ENCODE measurements at places on chromosomes 7 and 10. TPM values are rescaled to one million over a fixed set of nuclear protein-coding genes. Genes with fewer than 3 reads are reported as not detected.

Gene KEL
- total RNA-seq = not detected

Gene CTNNA3
- under 0.01 TPM for total RNA-seq

Gene RBP3
- total RNA-seq = not detected

Gene ITIH2
- 2.4 TPM for total RNA-seq

DNA sequence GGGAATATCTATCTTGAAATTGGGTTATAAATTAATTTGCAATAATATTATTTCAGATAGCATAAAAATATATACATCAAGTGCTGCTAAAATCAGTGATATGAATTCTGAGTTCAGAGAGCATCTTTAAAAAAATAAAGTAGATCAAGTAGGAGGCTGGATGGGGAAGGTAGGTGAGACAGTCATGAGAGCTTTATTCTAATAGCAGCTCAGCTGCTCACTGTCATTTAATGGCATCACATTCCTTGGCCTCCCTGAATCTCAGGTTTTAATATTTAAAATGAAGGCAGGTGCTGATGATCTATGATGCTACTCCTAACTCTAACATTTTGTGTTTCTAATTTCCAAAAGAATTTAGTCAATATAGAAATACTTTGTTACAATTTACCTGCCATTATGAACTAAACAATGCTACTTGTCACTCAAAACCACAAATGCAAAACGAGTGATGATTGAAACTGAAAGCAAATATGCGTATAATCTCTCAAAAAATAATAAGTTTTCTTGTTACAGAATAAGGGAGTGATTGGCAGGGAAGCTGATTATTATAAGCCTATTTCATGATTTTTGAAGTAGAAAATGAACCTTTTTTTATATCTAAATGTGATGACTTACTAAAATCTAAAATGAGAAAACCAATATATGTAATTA lies 147.6 kb upstream of the CSTF2T start:
- H3K4me1 ChIP-seq = no peaks in the 10 kb centered on the region
- H3K36me3 ChIP-seq = no peaks in the 10 kb centered on the region
- H3K4me3 ChIP-seq = no peak overlapping the region

- H3K36me3 ChIP-seq = peaks cover 63% of the 10 kb centered on the region
- H3K27ac ChIP-seq = no peak overlapping the region
- no peak overlapping the region for H3K4me3 ChIP-seq
- no peak for DNase-seq
- no peaks in the 10 kb centered on the region for H3K27me3 ChIP-seq
- no peaks in the 10 kb centered on the region for H3K4me1 ChIP-seq
Observed at GRCh38 chr10:132709471-132709951, 76.4 kb downstream of the NKX6-2 start.

GRCh38 chr10:6580279-6581029 lies 378 bp upstream of the PRKCQ start:
- H3K4me1 ChIP-seq = no peaks in the 10 kb centered on the region
- no peak for DNase-seq
- peak overlapping the region; percentile 78 for H3K4me3 ChIP-seq
- no peak overlapping the region for H3K27ac ChIP-seq

DNA sequence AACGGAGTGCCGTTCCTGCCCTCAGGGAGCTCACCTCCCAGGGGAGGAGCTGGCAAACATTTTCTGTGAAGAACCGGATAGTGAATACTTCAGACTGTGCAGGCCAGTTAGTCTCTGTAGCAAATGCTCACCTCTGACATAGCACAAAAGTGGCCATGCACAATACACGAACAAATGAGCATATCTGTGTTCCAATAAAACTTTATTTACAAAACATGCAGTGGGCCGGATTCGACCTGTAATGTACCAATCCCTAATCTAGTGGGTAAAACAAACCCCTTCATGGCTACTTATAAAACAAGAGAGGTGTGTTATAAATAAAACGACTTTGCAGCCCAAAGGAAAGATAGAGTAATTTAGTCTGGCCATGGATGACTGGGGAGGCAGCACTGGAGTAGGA lies 48.7 kb downstream of the KCNMA1 start:
- DNase-seq = no peak
- peaks cover 19% of the 10 kb centered on the region for H3K4me1 ChIP-seq
- no peak overlapping the region for H3K4me3 ChIP-seq
- H3K36me3 ChIP-seq = no peaks in the 10 kb centered on the region

DNA sequence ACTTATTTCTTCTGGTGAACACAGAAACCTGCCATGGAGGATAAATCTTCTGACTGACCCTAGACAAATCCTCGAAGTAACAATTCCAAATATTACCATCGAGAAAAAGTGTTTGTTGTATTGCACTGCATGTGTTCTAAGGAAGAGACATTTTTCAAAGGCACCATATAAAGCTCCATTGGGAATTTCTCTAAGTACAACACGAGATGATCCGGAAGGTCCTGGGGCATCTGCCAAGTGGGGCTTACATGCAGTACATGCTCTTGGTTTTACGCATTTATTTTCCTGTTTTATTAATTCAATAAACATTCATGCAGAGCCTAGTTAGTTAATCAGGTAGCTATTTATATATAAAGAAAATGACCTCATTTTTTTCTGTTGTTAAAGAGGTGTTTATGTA lies 692.0 kb upstream of the IGFBP3 start:
- no peaks in the 10 kb centered on the region for H3K36me3 ChIP-seq
- no peak for DNase-seq
- no peak overlapping the region for H3K27ac ChIP-seq
- H3K4me1 ChIP-seq = no peaks in the 10 kb centered on the region

- no peak overlapping the region for H3K27ac ChIP-seq
- no peak for DNase-seq
- no peak overlapping the region for H3K4me3 ChIP-seq
- H3K4me1 ChIP-seq = no peaks in the 10 kb centered on the region
- H3K27me3 ChIP-seq = no peaks in the 10 kb centered on the region
Observed at GRCh38 chr10:58555170-58555929, 42.7 kb downstream of the BICC1 start.

DNA sequence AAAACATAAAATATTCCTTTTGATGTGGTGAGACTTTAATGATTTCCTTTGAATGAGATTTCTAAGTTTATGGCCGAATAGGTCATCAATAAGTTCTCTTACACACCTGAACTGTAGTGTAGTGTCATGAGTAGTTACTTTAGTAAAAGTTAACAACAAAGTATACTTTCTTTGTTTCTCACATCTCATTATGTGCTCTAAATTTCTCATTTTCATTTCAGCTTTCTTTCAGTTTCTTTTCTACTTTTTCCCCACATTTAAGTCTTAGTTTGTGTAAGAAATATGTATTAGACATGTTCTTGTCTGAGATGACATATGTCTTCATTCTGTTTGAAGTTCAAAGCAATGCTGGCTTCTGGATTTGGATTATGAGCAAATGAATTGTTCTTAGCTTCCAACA lies 348.1 kb downstream of the ANKRD7 start:
- H3K27ac ChIP-seq = no peak overlapping the region
- no peak for DNase-seq
- no peaks in the 10 kb centered on the region for H3K36me3 ChIP-seq

DNA sequence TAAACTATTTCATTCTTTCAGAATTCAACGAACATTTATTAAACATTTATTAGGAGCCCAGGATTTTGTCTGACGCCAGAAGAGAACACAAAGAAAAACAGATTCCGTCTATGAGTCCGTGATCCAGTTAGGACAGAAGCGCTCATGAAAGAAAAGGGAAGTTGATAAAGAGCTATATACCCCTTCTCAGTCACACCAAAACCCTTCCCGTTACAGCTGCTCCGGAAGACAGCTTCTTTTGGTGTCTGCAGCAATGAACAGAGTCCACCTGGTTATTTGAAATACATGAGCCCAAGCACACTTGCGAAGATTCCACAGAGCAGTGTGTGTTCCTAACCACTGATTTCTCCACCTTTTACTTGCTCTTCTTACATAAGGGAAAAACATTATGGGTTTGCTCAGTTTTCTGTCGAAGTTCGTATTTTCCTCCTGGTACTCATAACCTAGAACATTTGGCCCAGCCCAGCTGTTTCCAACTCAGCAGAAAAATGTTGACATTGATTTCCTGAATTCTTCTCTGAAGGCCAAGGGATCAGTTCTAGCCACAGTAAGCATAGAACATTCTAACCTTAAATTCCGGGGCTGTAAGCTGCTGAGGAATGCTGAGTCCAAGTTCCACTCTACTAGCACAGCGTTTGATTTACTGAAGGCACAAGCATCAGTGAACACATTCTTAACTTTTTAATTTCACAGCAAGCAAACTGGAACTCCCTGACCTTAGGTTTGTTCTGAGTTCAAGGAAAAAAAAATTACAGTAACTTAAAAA lies 206.5 kb downstream of the SORCS1 start:
- H3K27ac ChIP-seq = peak overlapping the region; percentile 0
- no peaks in the 10 kb centered on the region for H3K27me3 ChIP-seq
- DNase-seq = no peak
- no peaks in the 10 kb centered on the region for H3K36me3 ChIP-seq
- H3K4me1 ChIP-seq = no peaks in the 10 kb centered on the region

DNA sequence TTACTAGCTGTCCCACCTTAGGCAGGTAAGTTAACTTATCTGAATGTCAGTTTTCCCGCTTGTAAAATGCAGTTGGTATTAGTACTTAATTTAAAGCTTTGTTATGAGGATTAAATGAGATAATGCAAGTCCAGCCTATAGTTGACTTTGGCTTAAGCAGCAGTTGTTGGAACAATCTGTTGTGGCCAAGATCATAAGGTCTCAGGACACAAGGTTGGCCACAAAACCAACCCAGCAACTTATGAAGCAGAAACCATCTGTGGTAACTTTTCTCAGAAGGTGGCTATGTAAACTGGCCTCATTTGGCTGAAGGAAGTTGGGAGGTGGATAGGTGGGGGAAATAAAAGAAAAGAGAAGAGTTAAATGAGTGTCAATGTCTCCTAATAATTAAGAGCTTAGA lies 29.4 kb downstream of the ENTPD1 start:
- no peak for DNase-seq
- no peaks in the 10 kb centered on the region for H3K36me3 ChIP-seq
- no peaks in the 10 kb centered on the region for H3K27me3 ChIP-seq
- H3K4me1 ChIP-seq = peaks cover 3% of the 10 kb centered on the region
- H3K4me3 ChIP-seq = no peak overlapping the region

DNA sequence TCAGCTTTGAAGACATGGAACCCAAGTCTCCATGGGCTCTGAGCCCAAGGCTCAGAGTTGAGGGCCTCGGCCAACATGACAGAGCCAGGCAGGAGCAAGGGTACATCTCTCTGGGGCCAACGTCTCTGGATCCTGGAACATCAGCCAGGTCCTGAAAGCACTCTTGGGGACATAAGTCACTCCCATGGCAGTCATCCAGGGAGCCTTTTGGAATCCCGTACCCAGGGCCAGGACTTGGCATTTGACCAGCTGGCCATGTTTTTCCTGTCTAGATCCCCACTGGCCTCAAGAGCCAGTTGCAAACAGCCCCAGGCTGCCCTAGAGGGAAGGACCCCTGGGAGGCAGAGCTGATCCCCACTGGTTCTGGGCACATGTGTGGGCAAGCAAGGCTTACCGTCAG lies 4.3 kb upstream of the CXCL12 start:
- no peak overlapping the region for H3K27ac ChIP-seq
- H3K27me3 ChIP-seq = no peaks in the 10 kb centered on the region
- no peak overlapping the region for H3K4me3 ChIP-seq
- DNase-seq = peak; percentile 69

- no peaks in the 10 kb centered on the region for H3K27me3 ChIP-seq
- no peaks in the 10 kb centered on the region for H3K4me1 ChIP-seq
- H3K36me3 ChIP-seq = no peaks in the 10 kb centered on the region
- H3K27ac ChIP-seq = no peak overlapping the region
- H3K4me3 ChIP-seq = no peak overlapping the region
Observed at GRCh38 chr7:16318989-16319915, 102.1 kb downstream of the CRPPA start.

DNA sequence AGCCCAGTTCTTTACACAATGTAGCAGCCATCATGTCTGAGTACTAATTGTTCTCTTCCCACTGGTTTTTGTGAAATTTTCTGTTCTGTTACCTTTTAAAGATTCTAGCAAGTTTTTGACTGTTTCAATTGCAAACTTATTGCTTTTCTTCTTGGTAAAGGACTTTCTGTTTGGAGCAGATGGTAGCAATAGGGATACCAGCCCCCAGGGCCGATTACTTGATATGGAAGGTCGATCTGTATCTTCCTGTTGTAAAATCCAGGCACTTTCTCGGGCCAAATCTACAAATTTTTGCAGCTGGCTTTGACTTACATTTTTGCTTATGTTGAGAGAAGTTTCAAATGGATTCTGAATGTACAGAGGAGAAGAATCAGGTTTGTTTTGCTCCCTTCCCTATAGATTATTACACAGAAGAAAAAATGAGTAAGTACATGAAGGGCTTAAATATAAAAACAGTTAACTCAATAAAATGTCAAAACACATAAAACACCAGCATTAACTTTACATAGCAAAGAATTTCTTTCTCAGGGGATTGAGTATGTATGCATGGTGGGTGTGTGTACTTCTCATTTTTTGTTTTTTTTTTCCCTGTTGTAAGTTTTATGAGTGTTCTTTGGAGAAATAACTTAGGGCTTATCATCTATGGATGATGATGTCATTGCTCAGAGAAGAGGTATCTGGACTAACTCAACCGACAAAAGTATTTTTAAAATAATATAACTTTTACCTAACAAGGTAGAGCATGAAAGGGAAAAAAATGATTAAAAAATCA lies 35.3 kb downstream of the MTPAP start:
- peaks cover 27% of the 10 kb centered on the region for H3K36me3 ChIP-seq
- H3K4me1 ChIP-seq = no peaks in the 10 kb centered on the region
- H3K4me3 ChIP-seq = no peak overlapping the region

GRCh38 chr7:40400525-40400924 lies 265.7 kb downstream of the SUGCT start:
- H3K36me3 ChIP-seq = no peaks in the 10 kb centered on the region
- H3K27ac ChIP-seq = peak overlapping the region; percentile 42
- no peaks in the 10 kb centered on the region for H3K27me3 ChIP-seq
- H3K4me1 ChIP-seq = peaks cover 4% of the 10 kb centered on the region
- H3K4me3 ChIP-seq = no peak overlapping the region

DNA sequence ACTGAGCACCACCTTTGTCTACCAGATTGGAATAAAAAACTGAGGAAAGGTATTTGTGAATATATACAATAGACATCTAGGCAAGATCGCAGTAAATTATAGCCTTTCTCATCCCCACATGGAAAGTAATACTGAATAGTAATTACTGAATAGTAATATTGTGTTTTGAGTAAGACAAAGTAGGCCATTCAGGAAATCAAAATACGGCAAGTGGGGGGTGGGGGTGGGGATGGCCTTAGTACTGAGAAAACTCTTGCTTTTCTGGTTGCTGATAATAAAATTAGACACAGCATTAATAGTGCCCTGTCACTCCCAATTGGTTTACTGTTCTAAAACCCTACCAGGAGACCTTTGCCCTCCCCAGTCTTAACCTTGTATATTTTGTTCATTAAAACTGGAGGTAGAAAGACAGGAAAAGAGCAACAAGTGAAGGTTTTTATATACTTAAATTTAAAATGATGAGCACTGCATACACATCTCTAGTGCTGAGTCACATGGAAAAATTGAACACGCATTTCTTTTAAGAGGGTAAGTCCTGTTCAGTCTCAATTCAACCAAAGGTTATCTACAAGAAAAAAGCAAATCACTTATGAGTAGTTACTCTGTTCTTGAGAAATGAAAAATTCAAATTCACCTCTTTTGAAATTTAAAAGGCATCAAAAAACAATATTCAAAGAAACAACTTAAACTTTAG lies 65.6 kb downstream of the IGF2BP3 start:
- H3K27ac ChIP-seq = no peak overlapping the region
- no peaks in the 10 kb centered on the region for H3K36me3 ChIP-seq
- no peaks in the 10 kb centered on the region for H3K27me3 ChIP-seq
- DNase-seq = no peak

Data from ascending aorta (tissue), 2 donors.